Type B pancreatic cell (in vitro differentiated cells): ENCODE measurements at places on chromosomes 16 and 17. TPM values are rescaled to one million over a fixed set of nuclear protein-coding genes. Genes with fewer than 3 reads are reported as not detected.

DNA sequence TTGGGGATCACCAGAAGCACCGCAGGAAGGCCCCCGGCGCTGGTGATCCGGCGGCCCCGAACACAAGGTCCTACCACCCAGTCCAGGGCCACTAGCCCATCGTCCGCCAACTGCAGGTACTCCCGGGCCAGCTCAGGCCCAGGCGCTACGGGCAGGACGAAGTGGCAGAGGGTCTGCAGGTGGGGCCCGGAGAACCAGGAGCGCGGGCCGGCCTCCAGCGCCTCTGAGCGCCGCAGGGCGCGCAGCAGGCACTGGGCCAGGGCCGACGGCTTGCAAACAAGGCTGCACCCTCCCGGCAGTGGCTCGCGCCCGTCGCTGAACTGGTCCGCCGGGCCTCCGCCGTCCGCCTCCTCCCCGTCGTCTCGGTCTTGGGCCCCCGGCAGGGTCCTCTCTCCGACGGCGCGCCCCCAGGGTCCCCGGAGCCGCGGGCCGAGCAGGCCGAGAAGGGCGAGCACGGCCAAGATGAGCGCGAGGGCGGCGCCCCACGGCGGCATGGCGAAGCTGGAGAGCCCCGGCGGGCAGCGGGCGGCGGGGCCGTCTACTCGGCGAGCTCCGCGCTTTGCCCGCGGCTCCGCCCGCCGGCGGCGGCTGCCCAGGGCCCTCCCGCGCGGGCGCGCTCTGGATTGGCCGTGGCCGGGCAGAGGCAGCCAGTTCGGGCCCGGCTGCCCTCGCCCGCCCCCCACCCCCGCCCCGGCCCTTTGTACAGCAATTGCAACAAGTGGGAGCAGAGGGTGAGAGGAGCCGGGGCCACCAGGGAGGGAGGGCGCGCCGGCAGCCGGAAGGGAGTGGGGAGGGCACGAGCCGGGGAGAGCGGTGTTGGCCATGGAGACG is at the start of gene ABHD15:
TSS of gene ABHD15 (minus strand) at position 565 of the 831 bp plus-strand sequence. CDS start at position 494, 71 bp downstream.
- DNase-seq = peak; percentile 75
- H3K27me3 ChIP-seq = peaks cover 35% of the 10 kb centered on the region
- peak within 1 kb of the TSS; percentile 87 for H3K27ac ChIP-seq
- peaks cover 11% of the 10 kb centered on the region for H3K4me1 ChIP-seq
- peak within 1 kb of the TSS; percentile 98 for H3K4me3 ChIP-seq

GRCh38 chr16:27231692-27232060 is 28.4 kb downstream of the KDM8 start:
- no peak overlapping the region for H3K27ac ChIP-seq
- no peaks in the 10 kb centered on the region for H3K36me3 ChIP-seq
- no peaks in the 10 kb centered on the region for H3K27me3 ChIP-seq
- H3K4me1 ChIP-seq = peaks cover 8% of the 10 kb centered on the region
- H3K4me3 ChIP-seq = no peak overlapping the region

DNA sequence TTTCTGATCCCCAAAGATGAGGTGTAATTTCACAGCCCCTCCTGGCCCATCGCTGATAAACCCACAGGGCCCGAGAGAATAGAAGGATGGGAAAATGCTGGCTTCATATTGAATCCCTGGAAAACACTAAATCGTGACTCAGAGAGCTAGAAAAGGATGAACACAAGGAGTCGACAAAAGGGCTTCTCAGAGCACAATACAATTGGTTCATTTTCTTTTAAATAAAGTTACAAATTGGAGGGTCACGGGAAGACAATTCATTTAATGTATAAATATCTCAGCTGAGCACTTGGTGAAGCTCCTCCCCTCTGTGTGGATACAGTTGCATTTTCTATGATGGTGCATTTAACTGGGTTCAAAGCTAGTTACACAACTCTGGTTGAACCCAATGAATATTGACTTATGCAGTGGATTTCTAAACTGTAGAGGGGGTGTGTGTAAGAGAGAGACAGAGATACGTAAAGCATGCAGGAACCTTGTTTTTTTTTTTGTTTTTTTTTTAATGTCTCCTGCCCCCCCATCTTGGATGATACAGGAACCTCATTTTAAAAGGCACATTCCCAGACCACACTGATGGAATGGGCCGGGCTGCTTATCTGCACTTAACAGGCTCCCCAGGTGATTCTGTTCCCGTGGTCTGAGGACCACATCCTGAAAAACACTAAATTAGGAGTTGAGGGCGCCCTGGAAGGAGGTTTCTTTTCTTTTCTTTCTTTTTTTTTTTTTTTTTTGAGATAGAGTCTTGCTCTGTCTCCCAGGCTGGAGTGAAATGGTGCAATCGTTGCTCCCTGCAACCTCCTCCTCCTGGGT is 14.1 kb downstream of the TTYH2 start:
- H3K27ac ChIP-seq = no peak overlapping the region
- no peak overlapping the region for H3K4me3 ChIP-seq
- no peak for DNase-seq

DNA sequence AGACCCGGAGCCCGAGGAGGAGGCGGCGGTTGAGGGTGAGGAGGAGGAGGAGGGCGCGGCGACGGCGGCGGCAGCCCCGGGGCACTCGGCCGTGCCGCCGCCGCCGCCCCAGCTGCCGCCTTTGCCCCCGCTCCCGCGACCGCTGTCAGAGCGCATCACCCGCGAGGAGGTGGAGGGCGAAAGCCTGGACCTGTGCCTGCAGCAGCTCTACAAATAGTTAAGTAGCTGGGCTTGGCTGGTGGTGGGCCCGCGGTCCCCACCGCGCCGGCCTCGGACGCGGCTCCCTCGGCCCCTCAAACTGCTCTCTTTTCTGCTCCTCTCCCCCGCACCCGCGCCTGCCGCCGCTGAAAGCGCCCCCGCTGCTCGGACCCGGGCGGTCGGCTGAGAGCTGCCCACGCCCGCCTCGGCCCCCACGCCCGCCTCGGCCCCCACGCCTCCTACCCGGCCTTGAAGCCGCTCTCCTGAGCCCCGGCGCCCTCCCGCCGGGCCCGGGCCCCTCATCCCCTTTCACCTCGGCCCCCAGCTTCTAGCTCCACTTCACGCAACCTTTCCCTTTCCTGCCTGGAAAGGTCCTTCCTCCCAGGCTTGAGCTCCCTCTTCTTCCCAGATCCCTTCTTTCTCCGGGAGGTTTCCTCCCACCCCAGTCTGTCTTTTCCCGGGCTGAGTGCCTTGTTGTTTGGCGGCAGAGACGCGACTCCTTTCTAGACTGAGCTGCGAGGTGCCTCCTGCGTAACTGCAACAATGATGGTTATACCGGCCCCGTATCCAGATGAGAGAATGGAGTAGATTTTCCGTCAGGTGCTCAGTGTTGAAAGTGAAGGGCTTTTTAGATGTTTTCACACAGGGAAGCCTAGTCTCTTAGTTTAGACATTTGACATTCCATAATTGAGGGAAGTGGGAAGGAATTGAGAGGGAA is 850 bp downstream of the PPM1E start:
- no peaks in the 10 kb centered on the region for H3K36me3 ChIP-seq
- H3K4me1 ChIP-seq = peaks cover 8% of the 10 kb centered on the region
- H3K27me3 ChIP-seq = peaks cover 49% of the 10 kb centered on the region
- peak overlapping the region; percentile 96 for H3K4me3 ChIP-seq

DNA sequence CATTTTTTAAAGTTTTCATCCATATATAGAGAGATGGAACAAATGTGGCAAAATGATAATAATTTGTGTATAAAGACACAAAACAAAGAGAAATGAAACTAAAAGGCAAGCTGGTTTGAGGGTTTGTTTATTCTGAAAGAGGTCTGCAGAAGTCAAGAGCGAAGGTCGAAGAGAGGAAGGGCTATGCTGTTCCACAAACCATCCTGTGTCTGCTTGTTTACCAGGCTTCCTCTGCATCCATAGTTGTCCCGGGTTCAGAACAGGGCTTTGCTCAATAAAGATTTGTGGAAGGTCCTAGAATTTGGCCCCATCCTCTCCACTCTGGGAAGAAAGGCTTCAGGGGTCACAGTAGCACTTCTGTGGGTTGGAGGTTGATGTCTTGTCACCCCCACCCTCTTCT is 2.4 kb upstream of the MARVELD3 start:
- no peaks in the 10 kb centered on the region for H3K36me3 ChIP-seq
- no peak overlapping the region for H3K27ac ChIP-seq
- peaks cover 3% of the 10 kb centered on the region for H3K4me1 ChIP-seq
- no peak for DNase-seq

DNA sequence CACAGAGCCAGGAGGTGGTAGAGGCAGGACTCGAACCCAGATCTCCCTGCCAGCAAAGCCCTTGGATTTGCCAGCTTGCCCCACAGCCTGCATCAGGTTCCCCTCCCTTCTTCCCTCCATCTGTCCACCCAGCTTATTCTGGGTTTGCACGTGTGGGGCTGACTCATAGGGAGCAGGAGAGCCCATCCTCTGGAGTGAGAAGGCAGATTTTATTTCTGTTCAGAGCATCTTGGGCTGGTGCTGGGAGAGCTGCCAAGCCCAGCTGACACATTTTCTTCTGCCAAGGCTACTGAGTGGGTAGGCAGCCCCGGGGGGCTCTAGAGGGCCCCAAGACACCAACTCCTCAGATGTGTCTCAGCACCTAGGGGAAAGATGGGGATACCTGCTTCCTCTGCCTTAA is 106.3 kb upstream of the CRHR1 start:
- no peak for DNase-seq
- H3K4me1 ChIP-seq = no peaks in the 10 kb centered on the region
- H3K4me3 ChIP-seq = no peak overlapping the region
- no peaks in the 10 kb centered on the region for H3K36me3 ChIP-seq
- no peak overlapping the region for H3K27ac ChIP-seq

DNA sequence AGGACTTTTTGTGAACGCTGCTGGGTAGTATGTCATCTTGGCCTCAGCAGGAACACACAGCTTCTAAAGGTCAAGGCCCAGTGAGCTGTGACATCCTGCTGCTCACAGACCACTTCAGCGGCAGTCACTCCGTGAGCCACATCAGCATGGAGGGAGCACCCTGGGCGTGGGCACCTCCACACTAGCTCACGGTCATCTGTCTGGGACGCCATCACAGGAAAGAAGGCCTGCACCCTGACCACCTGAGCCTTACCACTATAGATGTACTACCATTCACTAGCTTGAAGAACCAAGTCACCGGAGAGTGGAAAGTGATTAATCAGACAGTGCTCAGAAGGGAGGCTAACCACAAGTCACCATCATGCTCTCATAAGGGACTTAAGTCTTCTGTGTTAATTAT is 3.3 kb downstream of the AXIN1 start:
- no peak for DNase-seq
- H3K36me3 ChIP-seq = peaks cover 27% of the 10 kb centered on the region
- H3K4me1 ChIP-seq = peaks cover 9% of the 10 kb centered on the region
- no peaks in the 10 kb centered on the region for H3K27me3 ChIP-seq

DNA sequence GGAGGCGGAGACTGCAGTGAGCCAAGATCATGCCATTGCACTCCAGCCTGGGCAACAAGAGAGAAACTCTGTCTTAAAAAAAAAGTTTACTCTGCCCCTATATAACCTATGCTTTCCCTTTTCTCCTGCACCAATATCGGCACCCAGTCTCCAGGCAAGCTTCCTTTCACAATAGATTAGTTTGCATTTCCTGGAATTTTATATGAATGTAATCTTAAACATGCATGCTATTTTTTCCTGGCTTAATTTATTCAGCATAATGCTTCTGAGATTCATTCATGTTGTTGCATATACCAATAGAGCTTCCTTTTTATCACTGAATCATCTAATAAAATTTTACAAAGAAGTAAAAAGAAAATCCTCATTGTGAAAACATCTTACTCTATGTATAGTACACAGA is 59.4 kb downstream of the USP32 start:
- H3K27ac ChIP-seq = no peak overlapping the region
- H3K4me3 ChIP-seq = no peak overlapping the region
- H3K27me3 ChIP-seq = no peaks in the 10 kb centered on the region
- DNase-seq = no peak
- no peaks in the 10 kb centered on the region for H3K4me1 ChIP-seq
- peaks cover 9% of the 10 kb centered on the region for H3K36me3 ChIP-seq

GRCh38 chr17:37392024-37392590 is 14.5 kb downstream of the ACACA start:
- no peak overlapping the region for H3K27ac ChIP-seq
- no peak overlapping the region for H3K4me3 ChIP-seq
- H3K4me1 ChIP-seq = peaks cover 11% of the 10 kb centered on the region
- no peaks in the 10 kb centered on the region for H3K27me3 ChIP-seq

GRCh38 chr16:23667355-23667659 is 11.4 kb upstream of the PLK1 start:
- H3K27me3 ChIP-seq = no peaks in the 10 kb centered on the region
- H3K36me3 ChIP-seq = peaks cover 3% of the 10 kb centered on the region
- no peak overlapping the region for H3K4me3 ChIP-seq
- no peak overlapping the region for H3K27ac ChIP-seq
- no peaks in the 10 kb centered on the region for H3K4me1 ChIP-seq

DNA sequence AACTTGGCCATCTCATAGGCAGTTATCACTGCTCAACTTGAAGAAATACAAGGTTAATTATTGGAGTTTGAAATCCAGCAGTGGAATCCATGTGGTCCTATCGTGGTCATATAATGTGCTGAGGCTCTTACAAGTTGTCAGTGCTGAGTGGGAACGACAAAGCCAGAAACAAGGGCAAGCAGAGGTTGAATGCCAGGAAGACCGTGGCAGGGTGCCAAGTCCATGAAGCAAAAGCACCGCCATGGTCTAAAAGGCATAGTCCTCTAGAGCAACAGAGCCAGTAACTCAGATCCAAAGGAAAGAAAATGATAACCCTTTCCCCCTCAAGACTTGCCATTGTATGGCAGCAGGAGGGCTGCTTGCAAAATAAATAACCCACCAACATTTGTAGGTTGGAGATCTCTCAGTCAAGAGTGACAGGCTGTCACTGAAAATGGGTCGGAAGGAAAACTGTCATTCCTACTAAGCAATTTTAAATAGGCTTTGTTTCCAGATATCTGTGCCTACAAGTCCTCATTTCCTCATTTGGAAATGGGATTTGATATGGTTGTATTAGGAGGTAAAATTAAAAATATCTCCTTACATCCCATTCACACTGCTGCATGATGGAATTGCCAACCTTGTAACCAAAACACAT is 36.4 kb upstream of the HSBP1 start:
- no peaks in the 10 kb centered on the region for H3K27me3 ChIP-seq
- H3K27ac ChIP-seq = no peak overlapping the region
- H3K4me3 ChIP-seq = no peak overlapping the region
- no peak for DNase-seq
- no peaks in the 10 kb centered on the region for H3K36me3 ChIP-seq

DNA sequence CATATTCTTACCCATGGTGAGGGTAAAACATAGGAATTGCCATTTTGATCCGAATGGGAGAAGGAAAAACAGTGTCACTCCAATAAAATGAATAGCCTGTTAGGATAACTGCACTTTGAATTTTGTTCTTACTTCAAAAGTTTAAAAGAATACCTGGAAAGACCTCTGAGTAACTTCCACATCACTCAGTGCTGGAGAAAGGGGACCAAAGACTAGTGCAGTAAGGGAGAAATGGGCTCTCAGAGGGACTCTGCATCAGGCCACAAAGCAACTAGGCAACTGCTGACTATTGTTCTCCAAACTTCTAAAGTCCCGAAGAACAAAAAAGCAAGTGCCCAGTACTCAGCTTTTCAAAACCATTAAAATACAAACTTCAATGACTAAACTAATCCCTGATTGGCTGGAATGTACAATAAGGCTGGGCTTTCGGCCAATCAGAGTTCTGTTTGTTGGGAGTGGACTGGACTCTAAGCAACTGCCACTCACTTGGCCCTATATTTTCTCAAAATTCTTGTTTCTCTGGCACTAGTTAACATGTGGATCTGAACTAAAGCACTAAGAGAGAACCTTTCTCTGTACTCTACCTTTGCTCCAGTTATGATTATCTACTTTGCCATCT is 6.2 kb downstream of the DNAJC7 start:
- no peak for DNase-seq
- H3K4me1 ChIP-seq = peaks cover 17% of the 10 kb centered on the region
- H3K27me3 ChIP-seq = no peaks in the 10 kb centered on the region
- peak overlapping the region; percentile 3 for H3K4me3 ChIP-seq
- peak overlapping the region; percentile 5 for H3K27ac ChIP-seq
- peaks cover 9% of the 10 kb centered on the region for H3K36me3 ChIP-seq

SCGB1C2 gene
- not detected in 2 replicates for total RNA-seq

BCAR1 gene
- 67.2 and 73.0 TPM in 2 replicates for total RNA-seq
